H9 (cell line): ENCODE measurements at places on chromosomes 13 and 19.

DNA sequence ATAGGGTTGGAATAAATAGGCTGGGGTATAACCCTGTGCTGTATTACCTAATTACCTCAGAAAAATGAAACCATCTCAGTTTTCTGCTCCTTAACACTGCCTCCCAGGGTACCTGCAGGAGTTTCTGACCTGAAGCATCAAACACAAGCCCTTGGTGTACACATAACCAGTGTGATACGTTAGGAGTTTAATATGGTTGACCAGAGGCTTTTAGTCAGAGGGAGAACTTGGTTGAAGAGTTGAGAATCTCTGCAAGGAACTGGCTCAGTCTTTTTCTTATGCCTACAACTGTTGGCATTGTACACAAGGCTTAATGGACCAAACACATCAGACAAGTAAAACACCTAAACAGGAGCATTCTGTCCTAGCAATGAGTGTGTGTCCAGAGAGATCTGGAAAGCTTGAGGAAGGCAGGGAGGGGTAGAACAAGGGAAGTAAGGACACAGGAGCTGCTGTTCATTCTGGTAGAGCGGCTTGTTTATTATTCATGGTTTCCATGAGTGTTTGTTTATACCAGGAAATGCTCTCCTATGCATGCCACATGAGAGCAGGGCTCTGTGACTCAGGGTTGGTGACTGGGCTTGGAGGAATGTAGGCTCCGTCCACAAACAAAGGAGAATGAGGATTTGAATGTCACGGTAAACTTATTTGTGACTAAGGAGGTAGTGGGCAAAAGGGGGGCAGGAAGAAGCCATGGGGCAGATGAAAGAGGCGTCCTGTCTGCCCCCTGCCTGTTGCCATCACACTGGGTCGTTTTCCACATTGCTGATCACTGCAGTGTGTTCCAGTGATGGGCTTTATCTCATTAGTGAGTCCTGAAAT, 11.9 kb upstream of the SPATA13 start:
- no peaks in the 10 kb centered on the region; the same call in 1 of the 2 replicates for H3K27me3 ChIP-seq
- no peaks in the 10 kb centered on the region for H3K36me3 ChIP-seq

- no peak for DNase-seq
- no peaks in the 10 kb centered on the region for H3K36me3 ChIP-seq
Observed at GRCh38 chr13:51818781-51819511, 15.0 kb upstream of the DHRS12 start.

- H3K4me1 ChIP-seq, result no peaks in the 10 kb centered on the region
- H3K27ac ChIP-seq, result no peak overlapping the region
- H3K27me3 ChIP-seq, result no peaks in the 10 kb centered on the region
- no peak overlapping the region for H3K4me3 ChIP-seq
- H3K36me3 ChIP-seq, result no peaks in the 10 kb centered on the region
- DNase-seq, result peak; percentile 53
Observed at GRCh38 chr13:96984051-96984508, 10.2 kb downstream of the OXGR1 start.

DNA sequence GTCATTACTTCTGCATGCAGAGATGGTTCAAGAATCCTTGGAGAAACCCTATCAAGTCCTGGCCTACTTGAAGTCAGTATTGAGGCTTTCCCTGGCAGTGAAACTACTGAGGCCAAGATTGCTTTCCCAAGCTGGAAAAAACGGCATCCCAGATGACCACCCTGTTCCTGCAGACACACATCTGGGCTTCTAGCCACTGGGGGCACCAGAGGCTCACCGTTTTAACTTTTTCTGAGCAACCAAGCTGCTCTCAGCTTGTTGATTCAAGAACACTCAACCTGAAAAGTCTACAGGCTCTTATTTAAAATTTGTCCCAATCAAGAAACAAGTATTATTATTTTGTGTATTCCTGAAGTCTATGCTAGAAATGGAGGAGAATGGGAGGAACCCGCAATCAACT, 66.6 kb downstream of the SPRYD7 start:
- peaks cover 6% of the 10 kb centered on the region for H3K36me3 ChIP-seq
- no peaks in the 10 kb centered on the region for H3K4me1 ChIP-seq
- H3K27me3 ChIP-seq, result no peaks in the 10 kb centered on the region; the same call in 1 of the 2 replicates
- no peak overlapping the region for H3K4me3 ChIP-seq
- no peak overlapping the region for H3K27ac ChIP-seq

GRCh38 chr13:48806522-48806921, 152.8 kb downstream of the CYSLTR2 start:
- H3K4me1 ChIP-seq, result no peaks in the 10 kb centered on the region
- no peaks in the 10 kb centered on the region for H3K27me3 ChIP-seq
- no peak for DNase-seq
- no peaks in the 10 kb centered on the region for H3K36me3 ChIP-seq
- H3K4me3 ChIP-seq, result no peak overlapping the region

- no peak overlapping the region for H3K27ac ChIP-seq
- peaks cover 19% of the 10 kb centered on the region for H3K36me3 ChIP-seq
- peak overlapping the region; percentile 97 for H3K4me3 ChIP-seq
Observed at GRCh38 chr19:13796301-13797057, 1.2 kb downstream of the ZSWIM4 start.

DNA sequence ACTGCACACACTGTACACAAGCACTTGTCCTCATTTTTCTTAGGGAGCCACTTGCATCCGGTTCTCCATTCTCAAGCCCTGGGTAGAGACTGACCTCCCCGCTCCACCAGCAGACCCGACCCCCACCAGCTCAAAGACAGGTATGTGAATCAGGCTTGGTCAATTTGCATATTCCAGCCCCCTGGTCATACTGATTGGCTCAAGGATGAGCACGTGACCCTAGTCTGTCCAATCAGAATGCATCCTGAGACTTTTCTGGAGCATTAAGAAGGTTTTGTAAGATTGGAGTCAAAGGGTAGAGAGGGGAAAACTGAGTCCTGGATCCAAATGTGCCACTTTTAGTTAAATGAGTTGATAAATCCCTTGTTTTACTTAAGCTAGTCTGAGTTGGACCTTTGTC, 34.1 kb downstream of the NOTCH3 start:
- H3K27ac ChIP-seq, result no peak overlapping the region
- H3K36me3 ChIP-seq, result peaks cover 91% of the 10 kb centered on the region
- no peak overlapping the region for H3K4me3 ChIP-seq
- DNase-seq, result no peak

DNA sequence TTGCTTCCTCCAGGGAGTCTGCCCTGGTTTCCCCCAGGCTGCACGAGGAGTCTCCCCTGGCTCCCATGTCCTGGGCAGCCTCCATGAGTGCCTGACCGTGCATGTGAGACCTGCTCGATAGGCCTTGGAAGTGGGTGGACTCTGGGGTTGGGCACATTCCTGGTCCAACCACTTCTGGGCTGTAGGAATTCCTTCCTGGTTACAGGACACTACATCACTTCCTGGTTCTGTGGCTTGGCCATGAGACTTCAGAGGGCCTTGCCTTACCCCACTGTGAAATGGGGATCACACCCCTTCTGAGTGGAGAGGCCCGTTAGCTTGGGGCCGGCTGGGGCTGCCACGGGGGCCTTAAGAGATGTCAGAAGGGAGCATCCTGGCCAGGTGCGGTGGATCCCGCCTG, 4.0 kb upstream of the ZNF628 start:
- no peak overlapping the region for H3K27ac ChIP-seq
- no peak for DNase-seq
- H3K4me3 ChIP-seq, result no peak overlapping the region
- H3K4me1 ChIP-seq, result no peaks in the 10 kb centered on the region; the same call in 1 of the 2 replicates
- no peaks in the 10 kb centered on the region for H3K27me3 ChIP-seq
- no peaks in the 10 kb centered on the region; the same call in 2 of the 3 replicates for H3K36me3 ChIP-seq

- no peak for DNase-seq
- H3K4me3 ChIP-seq, result no peak overlapping the region
- H3K27ac ChIP-seq, result no peak overlapping the region
- H3K36me3 ChIP-seq, result peaks cover 16% of the 10 kb centered on the region
- H3K27me3 ChIP-seq, result no peaks in the 10 kb centered on the region
- H3K4me1 ChIP-seq, result no peaks in the 10 kb centered on the region; the same call in 1 of the 2 replicates
Observed at GRCh38 chr13:69619651-69620050, 488.0 kb upstream of the ATXN8OS start.

GRCh38 chr19:46809534-46810272, 21.3 kb upstream of the SLC1A5 start:
- H3K4me3 ChIP-seq, result no peak overlapping the region
- DNase-seq, result no peak
- H3K27ac ChIP-seq, result no peak overlapping the region
- no peaks in the 10 kb centered on the region for H3K27me3 ChIP-seq

DNA sequence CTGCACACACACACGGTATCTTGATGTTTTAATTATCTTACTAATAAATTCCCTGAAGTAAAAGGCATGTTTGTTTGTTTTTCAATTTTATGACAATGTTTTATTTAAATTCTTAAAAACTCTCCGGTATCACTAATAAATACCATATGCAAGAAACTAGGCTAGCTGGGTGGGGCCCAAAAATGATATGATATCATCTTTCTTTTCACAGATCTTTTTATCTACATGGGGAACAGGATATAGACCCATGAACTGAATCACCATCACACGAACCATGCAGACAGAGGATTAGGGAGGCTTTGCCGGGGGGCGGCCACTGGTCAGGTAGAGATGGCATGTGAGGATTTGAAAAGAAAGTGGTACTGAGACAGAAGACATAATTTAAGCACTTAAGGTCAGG, 266.4 kb downstream of the ENOX1 start:
- no peaks in the 10 kb centered on the region for H3K4me1 ChIP-seq
- no peak overlapping the region for H3K27ac ChIP-seq
- no peak overlapping the region for H3K4me3 ChIP-seq
- DNase-seq, result no peak
- no peaks in the 10 kb centered on the region for H3K27me3 ChIP-seq

- H3K27me3 ChIP-seq, result no peaks in the 10 kb centered on the region
- peak overlapping the region; percentile 96 for H3K4me3 ChIP-seq
- H3K27ac ChIP-seq, result no peak overlapping the region
Observed at GRCh38 chr13:28659621-28659970, 666 bp downstream of the POMP start.

DNA sequence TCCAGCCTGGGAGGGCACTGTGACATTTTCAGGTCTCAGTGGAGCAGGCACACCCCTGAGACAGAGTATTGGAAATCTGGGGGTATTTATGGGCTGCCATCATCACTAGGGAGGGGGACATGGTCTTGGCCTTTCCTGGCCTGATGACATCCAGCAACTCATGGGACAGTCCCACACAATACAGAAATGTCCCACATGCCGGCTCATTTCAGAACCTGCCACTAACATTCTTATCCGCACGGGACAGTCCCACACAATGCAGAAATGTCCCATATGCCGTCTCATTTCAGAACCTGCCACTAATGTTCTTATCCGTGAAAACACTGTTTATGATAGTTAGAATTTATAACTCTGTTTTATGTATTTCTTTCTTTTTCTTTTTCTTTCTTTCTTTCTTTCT, 9.8 kb downstream of the SLC8A2 start:
- no peak overlapping the region for H3K4me3 ChIP-seq
- H3K4me1 ChIP-seq, result no peaks in the 10 kb centered on the region; the same call in 1 of the 2 replicates
- DNase-seq, result no peak
- peaks cover 2% of the 10 kb centered on the region; the same call in 1 of the 2 replicates for H3K27me3 ChIP-seq
- H3K36me3 ChIP-seq, result no peaks in the 10 kb centered on the region
- H3K27ac ChIP-seq, result no peak overlapping the region

DNA sequence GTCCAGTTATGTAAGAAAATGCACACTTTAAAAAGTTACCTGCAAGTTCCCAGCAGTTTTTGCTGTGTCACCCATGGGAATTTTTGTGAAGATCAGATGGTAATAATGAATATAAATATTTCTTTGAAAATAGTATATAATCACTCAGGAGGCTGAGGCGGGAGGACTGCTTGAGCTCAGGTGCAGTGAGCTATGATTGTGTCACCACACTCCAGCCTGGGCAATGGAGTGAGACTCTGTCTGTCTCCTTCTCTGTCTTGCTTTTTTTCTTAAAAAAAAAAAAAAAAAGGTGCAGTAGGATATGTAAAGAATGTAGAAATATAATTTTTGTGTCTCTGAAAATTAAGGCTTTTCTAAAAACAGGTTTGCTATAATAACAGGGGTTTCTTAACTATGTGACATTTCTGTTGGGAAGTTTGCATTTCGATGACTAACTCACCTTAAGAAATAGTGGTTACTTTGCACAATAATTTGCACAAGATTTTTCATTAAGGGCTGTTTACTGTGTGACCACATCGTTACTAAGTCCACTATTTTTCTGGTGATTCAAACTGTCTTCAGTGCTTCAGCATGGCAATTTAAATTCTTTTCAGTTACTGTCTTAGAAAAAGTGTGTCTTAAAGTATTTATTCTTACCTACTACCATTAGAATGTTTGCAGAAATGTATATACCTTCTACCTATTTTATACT, 37.3 kb downstream of the DNAJC3 start:
- no peak for DNase-seq
- no peaks in the 10 kb centered on the region for H3K4me1 ChIP-seq
- H3K36me3 ChIP-seq, result peaks cover 23% of the 10 kb centered on the region

DNA sequence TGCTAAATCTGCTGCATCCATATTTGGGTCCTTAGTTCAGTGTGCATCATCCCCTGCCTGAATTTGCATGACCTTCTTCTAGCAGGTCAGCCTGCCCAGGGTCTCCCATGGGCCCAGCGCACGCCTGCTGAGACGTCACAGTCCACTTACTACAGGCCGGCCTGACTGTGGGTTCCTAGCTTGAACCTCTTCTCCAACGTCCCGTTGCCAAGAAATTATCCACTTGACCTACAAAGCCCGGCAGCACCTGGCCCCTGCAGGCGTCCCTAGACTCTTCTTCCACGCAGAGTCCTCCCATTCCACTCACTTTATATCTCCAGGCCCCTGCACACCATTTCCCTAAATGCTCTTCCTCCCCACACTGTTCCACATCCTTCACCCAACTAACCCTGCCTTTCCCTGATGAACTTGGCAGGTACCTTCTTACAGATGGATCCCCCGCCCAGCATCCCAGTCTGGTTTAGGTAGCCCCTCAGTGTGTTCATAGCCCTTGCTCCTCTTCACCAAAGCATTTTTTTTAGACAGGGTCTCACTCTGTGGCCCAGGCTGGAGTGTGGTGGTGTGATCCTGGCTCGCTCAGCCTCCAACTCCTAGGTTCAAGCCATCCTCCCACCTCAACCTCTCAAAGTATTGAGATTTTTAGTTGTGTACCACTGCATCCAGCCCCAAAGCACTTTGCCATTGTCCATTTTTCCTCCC, 155.0 kb upstream of the SOX1 start:
- H3K27ac ChIP-seq, result no peak overlapping the region
- H3K4me3 ChIP-seq, result no peak overlapping the region
- no peaks in the 10 kb centered on the region for H3K4me1 ChIP-seq
- H3K36me3 ChIP-seq, result no peaks in the 10 kb centered on the region

- H3K4me3 ChIP-seq, result no peak overlapping the region
- no peaks in the 10 kb centered on the region for H3K27me3 ChIP-seq
- no peak for DNase-seq
- no peak overlapping the region for H3K27ac ChIP-seq
Observed at GRCh38 chr13:50319635-50320255, 304.5 kb downstream of the KCNRG start.

- no peaks in the 10 kb centered on the region for H3K27me3 ChIP-seq
- DNase-seq, result no peak
- H3K27ac ChIP-seq, result no peak overlapping the region
- no peaks in the 10 kb centered on the region for H3K4me1 ChIP-seq
- no peaks in the 10 kb centered on the region for H3K36me3 ChIP-seq
Observed at GRCh38 chr13:103022336-103022735, 43.9 kb downstream of the SLC10A2 start.

GRCh38 chr19:18503337-18503970, 18.4 kb downstream of the ELL start:
- H3K27me3 ChIP-seq, result no peaks in the 10 kb centered on the region
- no peak for DNase-seq
- no peak overlapping the region for H3K4me3 ChIP-seq
- no peaks in the 10 kb centered on the region for H3K4me1 ChIP-seq
- no peak overlapping the region for H3K27ac ChIP-seq
- no peaks in the 10 kb centered on the region; the same call in 1 of the 2 replicates for H3K36me3 ChIP-seq
